ENCODE measurements at places on chromosomes 16 and 17. TPM values are rescaled to one million over a fixed set of nuclear protein-coding genes. Genes with fewer than 3 reads are reported as not detected.

GRCh38 chr17:70100983-70101382 is 26.0 kb downstream of the KCNJ16 start:
- H3K4me1 ChIP-seq, result no peaks in the 10 kb centered on the region
- no peaks in the 10 kb centered on the region for H3K27me3 ChIP-seq
- H3K27ac ChIP-seq, result no peak overlapping the region
- no peak overlapping the region for H3K4me3 ChIP-seq
- no peaks in the 10 kb centered on the region for H3K36me3 ChIP-seq
- no peak for DNase-seq

GRCh38 chr17:6914711-6915110 is 81.1 kb upstream of the ALOX12 start:
- H3K36me3 ChIP-seq, result no peaks in the 10 kb centered on the region
- DNase-seq, result no peak
- H3K4me1 ChIP-seq, result peaks cover 10% of the 10 kb centered on the region
- no peak overlapping the region for H3K4me3 ChIP-seq
- H3K27ac ChIP-seq, result no peak overlapping the region
- peaks cover 5% of the 10 kb centered on the region for H3K27me3 ChIP-seq

DNA sequence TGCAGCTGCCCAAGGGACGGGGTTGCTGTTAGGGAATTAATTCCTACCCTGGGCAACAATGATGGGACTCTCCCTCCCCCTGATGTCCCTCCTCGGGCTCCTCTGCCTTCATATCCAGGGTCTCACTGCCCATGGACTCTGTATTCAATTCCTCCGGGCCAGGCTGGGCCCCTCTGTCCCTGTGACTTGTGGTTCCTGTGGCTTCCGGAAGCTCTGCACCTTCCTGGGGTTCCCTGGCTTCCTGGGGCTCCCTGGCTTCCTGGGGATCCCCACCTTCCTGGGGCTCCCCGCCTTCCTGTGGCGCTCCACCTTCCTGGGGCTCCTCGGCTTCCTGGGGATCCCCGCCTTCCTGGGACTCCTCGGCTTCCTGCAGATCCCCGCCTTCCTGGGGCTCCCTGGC is 35.2 kb downstream of the SRL start:
- no peaks in the 10 kb centered on the region for H3K27me3 ChIP-seq
- no peak overlapping the region for H3K27ac ChIP-seq
- H3K36me3 ChIP-seq, result no peaks in the 10 kb centered on the region
- no peak for DNase-seq
- H3K4me3 ChIP-seq, result no peak overlapping the region

- H3K27me3 ChIP-seq, result no peaks in the 10 kb centered on the region
- peak; percentile 85 for DNase-seq
- no peak overlapping the region for H3K4me3 ChIP-seq
- H3K27ac ChIP-seq, result no peak overlapping the region
- no peaks in the 10 kb centered on the region for H3K36me3 ChIP-seq
Observed at GRCh38 chr16:85420501-85421337, 192.4 kb upstream of the GSE1 start.

DNA sequence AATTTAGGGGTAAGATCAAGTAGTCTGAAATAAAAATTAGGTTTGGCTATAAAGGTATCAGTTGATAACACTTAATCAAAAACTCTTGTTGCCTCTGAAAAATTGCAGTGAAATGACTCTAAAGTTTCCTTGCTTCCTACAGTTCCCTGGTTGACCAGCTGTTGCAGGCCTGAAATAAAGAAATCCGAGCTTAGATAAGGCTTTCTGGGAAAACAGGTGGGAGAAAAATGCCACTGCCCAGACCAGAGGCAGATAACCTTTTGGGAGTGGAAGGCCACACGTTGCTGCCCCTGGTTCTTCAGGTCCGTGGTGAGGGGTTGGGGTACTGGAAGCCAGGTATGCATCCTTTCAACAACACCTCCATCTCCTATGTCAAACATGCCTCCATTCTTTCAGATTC is 111.3 kb downstream of the HS3ST3A1 start:
- H3K27me3 ChIP-seq, result no peaks in the 10 kb centered on the region
- no peak overlapping the region for H3K4me3 ChIP-seq
- H3K27ac ChIP-seq, result no peak overlapping the region
- no peak for DNase-seq

DNA sequence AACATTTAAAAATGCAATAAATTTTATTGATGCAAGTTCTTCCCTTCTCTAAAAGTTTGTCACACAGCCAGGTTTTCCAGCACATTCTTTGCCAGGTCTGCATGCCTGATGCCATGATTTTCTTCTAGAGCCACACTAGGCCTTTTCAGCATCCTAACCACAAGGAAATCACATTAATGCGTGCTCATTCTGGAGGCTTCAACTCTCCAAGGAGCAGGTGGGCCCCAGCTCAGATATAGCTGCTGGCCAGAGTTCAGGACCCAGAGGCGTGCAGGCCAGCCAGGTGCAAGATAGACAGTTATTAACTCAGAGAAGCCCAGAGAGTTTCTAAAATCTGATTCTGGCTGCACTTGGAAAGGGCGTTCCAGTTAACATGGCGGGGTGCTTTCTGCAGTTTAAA is 124.5 kb upstream of the MAF start:
- no peaks in the 10 kb centered on the region for H3K27me3 ChIP-seq
- no peak for DNase-seq
- H3K4me1 ChIP-seq, result no peaks in the 10 kb centered on the region
- no peak overlapping the region for H3K27ac ChIP-seq
- H3K4me3 ChIP-seq, result no peak overlapping the region

DNA sequence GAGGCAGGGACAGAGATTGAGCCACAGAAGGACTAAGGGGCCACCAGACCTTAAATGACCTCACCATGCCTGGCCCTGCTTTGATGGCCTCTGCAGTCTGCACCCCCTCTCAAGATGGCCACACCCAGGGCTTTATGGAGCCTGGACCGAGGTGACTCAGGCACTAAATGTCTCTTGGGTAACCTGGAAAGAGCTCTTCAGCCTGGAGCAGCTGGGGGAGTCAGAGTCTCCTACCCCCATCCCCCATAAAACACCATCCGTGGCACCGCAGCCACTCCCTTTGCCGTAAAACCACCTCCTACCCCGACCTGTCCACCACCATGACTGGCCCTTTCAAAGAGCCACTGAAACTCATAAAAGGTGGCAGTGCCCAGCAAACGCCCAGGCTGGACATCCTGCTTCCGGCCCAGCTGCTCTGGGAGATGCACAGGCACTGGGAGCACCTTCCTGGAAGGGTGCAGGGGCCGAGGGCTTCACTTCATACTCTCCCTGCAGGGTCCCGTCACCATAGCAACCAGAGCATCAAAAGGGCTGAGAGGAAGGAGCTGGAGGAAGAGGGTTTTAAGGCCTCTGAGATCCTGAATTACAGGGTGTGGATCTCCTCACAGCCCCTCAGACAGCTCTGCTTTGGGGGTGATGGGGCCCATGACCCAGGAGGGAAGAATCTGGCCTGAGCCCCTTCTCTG is 22.3 kb downstream of the FOXN1 start:
- H3K4me1 ChIP-seq, result peaks cover 25% of the 10 kb centered on the region
- peak overlapping the region; percentile 46 for H3K27ac ChIP-seq
- no peak for DNase-seq
- no peak overlapping the region for H3K4me3 ChIP-seq

GRCh38 chr17:65294181-65294719 is 157.1 kb downstream of the RGS9 start:
- DNase-seq, result peak; percentile 57
- no peaks in the 10 kb centered on the region for H3K4me1 ChIP-seq
- H3K27me3 ChIP-seq, result no peaks in the 10 kb centered on the region
- H3K36me3 ChIP-seq, result no peaks in the 10 kb centered on the region

The CCL5 gene
- total RNA-seq, result 18.2 TPM

The SDR42E2 gene
- total RNA-seq, result 0.24 TPM

GRCh38 chr16:64380751-64381150 is 741.1 kb downstream of the CDH11 start:
- no peaks in the 10 kb centered on the region for H3K4me1 ChIP-seq
- H3K36me3 ChIP-seq, result no peaks in the 10 kb centered on the region
- H3K27ac ChIP-seq, result no peak overlapping the region
- no peak overlapping the region for H3K4me3 ChIP-seq

The SPN gene
- total RNA-seq, result 109 TPM

The RCVRN gene
- not detected for total RNA-seq

DNA sequence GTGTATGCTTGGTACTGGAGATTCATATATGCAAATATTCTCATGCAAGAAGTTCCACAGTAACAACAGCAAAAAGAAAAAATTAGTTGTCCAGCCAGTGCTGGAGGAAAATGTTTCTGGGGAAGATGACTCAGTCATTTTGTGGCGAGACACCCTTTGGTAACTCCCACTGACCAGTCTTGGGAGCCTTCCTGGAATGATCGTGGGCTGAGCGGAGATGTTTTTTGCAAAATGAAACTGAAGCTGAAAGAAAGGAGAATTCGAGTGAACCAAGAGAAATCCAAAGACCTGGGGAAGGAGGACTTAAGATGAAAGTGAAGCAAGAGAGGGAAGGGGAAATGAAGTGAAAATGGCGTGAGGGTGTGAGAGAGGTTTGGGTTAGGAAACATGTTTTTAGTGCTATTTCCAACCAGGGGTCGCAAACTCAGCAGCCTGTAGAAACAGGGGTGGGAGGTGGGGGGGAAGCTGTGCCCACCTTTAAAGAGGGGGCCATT is 5.2 kb downstream of the ITPRIPL2 start:
- peak overlapping the region; percentile 93 for H3K4me3 ChIP-seq
- H3K36me3 ChIP-seq, result peaks cover 52% of the 10 kb centered on the region
- no peaks in the 10 kb centered on the region for H3K27me3 ChIP-seq
- H3K4me1 ChIP-seq, result peaks cover 80% of the 10 kb centered on the region
- DNase-seq, result no peak

GRCh38 chr17:74433421-74434121 is 1.7 kb downstream of the GPRC5C start:
- H3K27me3 ChIP-seq, result peaks cover 38% of the 10 kb centered on the region
- H3K27ac ChIP-seq, result peak overlapping the region; percentile 87
- no peak for DNase-seq
- peak overlapping the region; percentile 67 for H3K4me3 ChIP-seq
- peaks cover 44% of the 10 kb centered on the region for H3K4me1 ChIP-seq
- H3K36me3 ChIP-seq, result no peaks in the 10 kb centered on the region

GRCh38 chr17:50684612-50685333 is 22.9 kb downstream of the ANKRD40 start:
- peaks cover 22% of the 10 kb centered on the region for H3K4me1 ChIP-seq
- no peak overlapping the region for H3K27ac ChIP-seq
- no peak for DNase-seq
- H3K4me3 ChIP-seq, result no peak overlapping the region

GRCh38 chr16:58027916-58028455 is 2.4 kb downstream of the MMP15 start:
- H3K4me3 ChIP-seq, result peak overlapping the region; percentile 81
- peaks cover 91% of the 10 kb centered on the region for H3K4me1 ChIP-seq
- H3K27me3 ChIP-seq, result no peaks in the 10 kb centered on the region
- H3K27ac ChIP-seq, result no peak overlapping the region

DNA sequence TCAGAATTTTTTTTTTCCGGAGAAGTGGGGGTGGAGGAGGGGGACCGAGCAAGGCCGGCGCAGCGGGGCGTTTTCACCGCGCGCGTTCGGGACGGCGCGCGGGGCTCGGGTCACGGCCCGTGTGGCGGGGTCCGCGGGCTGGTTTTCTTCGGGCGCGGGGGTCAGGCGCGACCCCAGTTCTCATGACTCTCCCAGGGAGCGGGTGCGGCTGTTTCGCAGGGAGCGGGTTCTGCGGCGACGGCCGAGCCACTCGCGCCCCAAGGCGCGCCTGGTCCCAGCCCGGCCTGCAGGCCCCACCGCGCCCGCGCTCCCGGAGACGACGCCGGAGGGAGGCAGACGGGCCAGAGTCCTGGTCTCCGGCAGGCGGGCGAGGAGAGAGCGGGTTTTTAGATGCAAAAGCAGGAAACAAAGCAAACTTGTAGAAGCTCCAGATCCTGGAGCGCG is 1.0 kb downstream of the BAHCC1 start:
- no peaks in the 10 kb centered on the region for H3K27me3 ChIP-seq
- peak overlapping the region; percentile 74 for H3K4me3 ChIP-seq
- H3K27ac ChIP-seq, result peak overlapping the region; percentile 98
- no peak for DNase-seq
- no peaks in the 10 kb centered on the region for H3K36me3 ChIP-seq

DNA sequence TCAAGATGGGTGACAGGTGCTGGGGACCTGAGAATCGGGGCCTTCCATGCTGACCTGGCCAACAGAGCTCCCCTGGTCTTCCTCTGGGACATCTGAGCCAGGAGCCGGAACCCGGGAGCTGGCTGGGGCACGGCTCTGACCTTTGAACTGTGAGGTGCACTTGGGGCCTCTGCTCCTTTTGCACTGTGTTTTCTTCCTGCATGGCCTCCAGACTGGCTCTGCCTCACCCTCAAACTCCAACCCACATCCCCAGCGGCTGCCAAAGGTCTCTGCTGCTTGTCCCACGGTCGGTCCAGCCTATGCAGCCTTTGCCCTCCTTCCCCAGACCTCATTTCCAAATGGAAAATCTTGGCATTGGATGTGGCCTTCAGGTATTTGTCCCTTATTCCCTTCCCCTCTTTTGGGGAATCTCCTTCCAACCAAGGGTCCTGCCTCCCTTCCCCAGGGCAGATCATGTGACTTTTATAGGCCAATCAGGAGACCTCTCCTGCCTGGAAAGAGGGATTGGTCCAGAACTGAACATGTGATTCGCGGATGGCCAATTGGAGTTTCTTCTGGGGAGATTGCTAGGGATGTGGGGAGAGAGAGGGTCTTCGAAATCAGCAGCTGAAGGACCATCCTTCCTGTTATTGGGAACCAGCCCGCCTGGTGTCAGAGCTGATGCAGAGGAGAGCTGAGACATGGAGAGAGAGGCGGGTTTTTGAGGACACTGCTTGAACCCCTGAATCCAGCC is 117.9 kb downstream of the CYLD start:
- no peak overlapping the region for H3K27ac ChIP-seq
- no peaks in the 10 kb centered on the region for H3K4me1 ChIP-seq
- no peaks in the 10 kb centered on the region for H3K27me3 ChIP-seq
- H3K36me3 ChIP-seq, result no peaks in the 10 kb centered on the region
- H3K4me3 ChIP-seq, result no peak overlapping the region
- no peak for DNase-seq

DNA sequence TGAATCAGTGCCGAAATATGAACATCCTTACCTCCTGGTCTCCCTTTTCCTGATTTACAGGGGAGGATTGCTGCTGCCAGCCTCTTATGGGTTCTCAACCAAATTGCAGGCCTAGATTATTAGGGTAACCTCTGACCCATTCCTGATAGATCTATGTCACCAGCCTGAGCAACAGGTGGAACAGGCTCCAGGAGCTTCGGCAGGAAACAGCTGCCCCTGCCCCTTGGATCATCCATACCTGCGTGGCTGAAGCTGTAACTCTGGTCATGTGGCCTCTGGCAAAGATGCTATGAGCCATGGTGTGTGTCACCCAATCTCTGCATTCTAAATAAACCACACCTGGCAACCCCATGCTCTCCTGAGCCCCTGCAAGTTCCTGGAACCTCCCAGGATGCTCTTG is 18.4 kb upstream of the RBBP6 start:
- no peak for DNase-seq
- H3K4me3 ChIP-seq, result no peak overlapping the region
- H3K27me3 ChIP-seq, result no peaks in the 10 kb centered on the region
- H3K4me1 ChIP-seq, result peaks cover 8% of the 10 kb centered on the region

DNA sequence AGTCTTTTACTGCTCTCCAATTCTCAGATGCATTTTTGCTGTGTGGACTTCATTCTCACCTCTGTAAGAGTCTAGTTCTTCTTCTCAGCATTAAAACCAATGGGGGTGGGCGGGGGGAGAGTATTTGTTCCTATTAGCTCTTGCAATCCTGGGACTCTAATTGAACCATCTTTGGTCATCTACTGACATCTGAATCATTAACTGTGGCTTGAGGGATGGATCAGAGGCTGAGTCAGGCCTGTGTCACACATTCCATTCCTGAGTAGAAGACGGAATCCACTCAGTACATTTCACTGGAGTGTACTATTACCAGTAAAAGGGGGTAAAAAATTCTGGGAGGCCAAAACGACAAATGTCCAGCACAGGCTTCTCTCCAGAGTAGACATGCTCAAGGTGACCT is 12.8 kb upstream of the ZNF23 start:
- no peaks in the 10 kb centered on the region for H3K27me3 ChIP-seq
- no peak overlapping the region for H3K4me3 ChIP-seq
- H3K4me1 ChIP-seq, result no peaks in the 10 kb centered on the region
- H3K36me3 ChIP-seq, result peaks cover 50% of the 10 kb centered on the region

All from lower lobe of right lung (tissue), 2 donors.